ENCODE measurements at places on chromosomes 6 and 20.

DNA sequence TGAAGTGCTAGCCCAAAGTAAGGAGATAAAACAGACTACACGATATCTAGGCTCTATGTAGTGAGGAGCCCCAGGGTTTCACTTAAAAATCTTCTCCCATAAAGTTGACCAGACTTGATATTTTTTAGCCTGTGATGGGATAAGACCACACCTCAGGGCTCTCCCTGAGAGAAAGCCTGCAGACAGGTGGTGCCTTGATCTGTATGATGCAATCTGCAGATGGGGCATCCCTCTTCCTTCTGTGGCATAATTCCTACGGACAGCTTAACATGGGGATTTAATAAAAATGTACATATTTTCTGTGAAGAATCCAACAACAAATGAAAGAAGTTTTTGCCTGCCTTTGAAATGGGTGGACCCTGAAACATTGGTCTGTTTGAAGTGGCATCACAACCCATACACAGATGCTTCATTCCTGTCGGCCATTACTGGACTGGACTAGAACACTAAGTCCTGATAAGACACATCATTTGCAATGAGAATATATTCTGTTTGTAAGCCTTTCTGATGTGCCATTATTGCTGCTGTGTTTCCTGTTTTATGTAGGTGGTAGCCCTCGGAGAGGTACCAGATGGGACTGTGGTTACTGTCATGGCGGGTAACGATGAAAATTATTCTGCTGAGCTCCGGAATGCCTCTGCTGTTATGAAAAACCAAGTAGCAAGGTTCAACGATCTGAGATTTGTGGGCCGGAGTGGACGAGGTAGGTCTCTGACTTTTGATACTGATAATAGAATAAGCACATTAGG is 53.8 kb upstream of the SUPT3H start:
- no peak for DNase-seq

GRCh38 chr6:52377538-52378221 is 15.7 kb downstream of the PAQR8 start:
- no peak for DNase-seq

- DNase-seq, result no peak
These were observed 554 bp upstream of the ZSCAN31 start for GRCh38 chr6:28336284-28337120.

DNA sequence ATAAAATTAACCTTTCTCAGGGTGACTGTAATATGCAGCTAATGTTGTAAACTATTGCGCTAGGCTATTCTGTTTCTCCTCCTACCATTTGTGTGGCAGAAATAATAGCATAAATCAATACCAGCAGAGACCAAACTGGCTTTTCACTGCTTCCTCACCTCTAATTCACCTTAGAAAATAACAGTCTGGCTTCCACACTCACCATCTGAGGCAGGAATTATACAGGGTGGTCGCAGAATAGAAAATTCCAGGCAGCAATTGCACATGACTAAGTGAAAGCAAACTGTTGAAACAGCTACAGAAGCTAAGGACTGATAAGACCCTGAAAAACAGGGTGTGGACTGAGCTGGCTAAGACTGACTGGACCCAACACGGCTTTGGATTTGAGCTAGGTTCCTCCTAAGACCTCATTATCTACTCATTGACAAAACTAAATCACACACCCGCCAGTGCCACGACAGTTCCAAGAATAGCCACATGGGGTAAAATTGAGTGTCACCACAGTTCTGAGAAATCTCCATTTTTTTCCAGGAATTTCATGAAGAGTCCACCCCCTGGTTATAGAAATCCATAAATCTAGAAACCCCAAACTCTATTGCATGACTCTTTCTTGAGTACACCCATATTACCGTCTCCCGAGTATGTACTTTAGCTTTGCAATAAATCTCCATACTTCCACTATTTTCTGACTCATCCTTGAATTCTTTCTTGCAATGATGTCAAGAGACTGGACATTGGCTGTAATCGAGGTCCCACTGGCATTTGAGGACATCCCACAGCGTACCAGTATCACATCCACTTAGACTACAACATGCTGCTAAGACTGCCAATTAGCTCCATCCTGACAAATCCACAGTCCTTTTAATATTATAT is 60.9 kb upstream of the KCNQ5 start:
- no peak for DNase-seq

DNA sequence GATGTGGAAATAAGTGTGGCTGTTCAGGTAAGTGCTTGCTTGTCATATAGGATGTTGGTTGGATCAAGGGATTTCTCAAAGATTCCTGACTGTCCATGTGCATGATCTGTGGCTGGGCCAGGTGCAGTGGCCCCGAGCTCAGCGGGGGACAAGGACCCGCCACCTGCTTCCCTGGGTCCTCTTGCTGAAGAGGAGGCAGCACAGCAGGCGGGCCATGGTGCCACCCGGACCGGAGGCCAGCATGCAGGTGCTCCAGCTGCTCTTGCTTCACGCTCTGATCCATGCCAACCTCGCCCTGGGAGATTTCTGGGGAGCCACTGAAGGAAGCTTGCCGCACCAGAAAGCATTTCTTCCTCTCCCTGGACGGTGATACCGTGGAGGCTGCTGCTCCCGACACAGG is 173.8 kb downstream of the HIVEP2 start:
- DNase-seq, result no peak

- no peak for DNase-seq
These were observed 8.1 kb upstream of the ZBP1 start for GRCh38 chr20:57628047-57628961.

DNA sequence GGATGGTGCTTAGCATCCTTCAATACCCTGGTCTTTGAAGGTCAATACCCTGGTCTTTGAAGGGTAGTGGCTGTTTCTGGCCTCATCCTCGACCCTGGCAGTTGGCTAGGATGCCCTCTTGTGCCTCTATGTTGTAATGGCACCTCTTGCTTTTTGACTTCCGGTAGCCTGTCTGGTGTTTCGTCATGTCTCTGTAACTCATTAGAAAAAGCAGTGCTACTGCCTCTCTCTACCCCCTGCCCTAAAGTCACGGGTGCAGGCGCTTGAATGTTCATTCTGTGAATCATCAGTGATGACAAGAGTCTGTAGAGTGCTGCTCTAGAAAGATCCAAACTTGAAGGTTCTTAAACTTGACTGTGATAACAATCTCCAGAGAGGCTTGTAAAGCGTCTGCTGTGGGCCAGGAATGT is 28.3 kb downstream of the RSPO4 start:
- peak; percentile 8 for DNase-seq

Measured in NCI-H1092 (cell line).